GM04503 (cell line): ENCODE measurements at places on chromosomes 13 and 19.
A peak's percentile ranks its signal among the peaks of the same experiment; 100 is the strongest.

- no peak for DNase-seq
Measured at GRCh38 chr13:90968166-90968904, 379.2 kb upstream of the MIR17HG start.

DNA sequence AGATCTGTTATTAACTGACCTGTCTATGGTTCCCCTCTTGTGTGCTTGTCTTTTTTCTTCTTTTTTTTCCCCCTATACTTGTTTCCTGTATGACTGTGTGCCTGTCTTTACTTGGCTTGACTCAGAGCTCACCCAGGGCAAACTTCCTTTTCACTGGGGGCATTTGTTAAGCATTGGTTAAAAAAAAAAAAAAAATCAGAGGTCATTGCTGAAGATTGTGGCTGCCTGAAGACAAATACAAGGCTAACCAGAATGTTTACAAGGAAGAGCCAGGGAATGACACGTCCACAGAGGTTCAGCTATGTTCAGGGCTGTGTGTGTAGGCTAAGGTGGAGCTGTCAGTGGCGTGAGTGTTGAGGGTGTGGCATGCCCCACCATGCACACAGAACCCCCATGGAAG lies 47.1 kb downstream of the LNX2 start:
- DNase-seq = no peak

GRCh38 chr13:75357576-75358289 lies 124.2 kb downstream of the TBC1D4 start:
- DNase-seq = no peak

- DNase-seq = no peak
Measured at GRCh38 chr13:58018865-58019264, 387.3 kb downstream of the PCDH17 start.

DNA sequence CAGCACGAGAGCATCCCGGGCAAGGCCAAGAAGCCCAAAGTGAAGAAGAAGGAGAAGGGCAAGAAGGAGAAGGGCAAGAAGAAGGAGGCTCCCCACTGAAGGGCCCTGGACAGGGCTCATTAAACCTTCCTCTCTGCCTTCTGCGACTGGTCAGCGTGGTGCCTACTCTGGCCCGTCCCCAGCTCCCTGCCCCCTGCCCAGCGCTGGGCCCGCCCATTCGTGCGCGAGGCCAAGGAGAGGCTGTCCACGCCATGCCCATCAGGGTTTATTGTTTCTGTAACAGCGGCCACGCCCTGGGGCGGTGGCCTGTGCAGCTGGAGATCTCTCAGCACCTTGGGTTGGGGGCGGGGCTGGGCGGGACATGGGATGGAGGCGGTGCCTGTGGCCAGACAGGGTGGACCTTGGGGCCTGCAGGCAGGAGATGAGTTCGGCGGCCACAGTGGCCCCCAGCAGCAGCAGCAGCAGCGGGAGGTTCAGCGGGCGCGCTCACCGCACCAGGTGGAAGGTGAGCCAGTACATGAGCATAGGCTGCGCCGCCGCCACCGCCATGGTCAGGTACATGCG lies 897 bp downstream of the C19orf33 start:
- no peak for DNase-seq

DNA sequence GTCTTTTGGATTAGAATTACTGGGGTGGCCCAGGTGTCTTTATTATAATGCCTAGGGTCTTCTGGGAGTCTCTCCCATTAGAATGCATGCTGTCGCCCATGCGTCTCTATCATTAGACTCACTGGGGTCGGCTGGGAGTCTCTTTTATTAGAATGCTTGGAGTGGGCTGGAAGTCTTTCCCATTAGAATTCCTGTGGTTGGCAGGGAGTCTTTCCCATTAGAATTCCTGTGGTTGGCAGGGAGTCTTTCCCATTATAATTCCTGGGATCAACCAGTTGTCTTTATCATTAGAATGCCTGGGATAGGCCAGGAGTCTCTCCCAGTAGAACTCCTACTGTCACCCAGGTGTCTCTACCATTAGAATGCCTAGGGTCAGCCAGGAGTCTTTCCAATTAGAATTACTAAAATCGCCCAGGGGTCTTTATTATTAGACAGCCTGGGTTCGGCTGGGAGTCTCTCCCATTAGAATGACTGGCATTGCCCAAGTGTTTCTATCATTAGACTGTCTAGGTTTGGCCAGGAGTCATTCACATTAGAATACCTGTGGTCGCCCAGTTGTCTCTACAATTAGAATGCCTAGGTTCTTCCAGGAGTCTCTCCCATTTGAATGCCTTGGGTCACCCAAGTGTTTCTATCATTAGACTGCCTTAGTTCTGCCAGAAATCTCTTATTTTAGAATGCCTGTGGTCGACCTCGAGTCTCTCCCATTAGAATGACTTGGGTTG lies 1558.5 kb downstream of the UQCRFS1 start:
- no peak for DNase-seq

DNA sequence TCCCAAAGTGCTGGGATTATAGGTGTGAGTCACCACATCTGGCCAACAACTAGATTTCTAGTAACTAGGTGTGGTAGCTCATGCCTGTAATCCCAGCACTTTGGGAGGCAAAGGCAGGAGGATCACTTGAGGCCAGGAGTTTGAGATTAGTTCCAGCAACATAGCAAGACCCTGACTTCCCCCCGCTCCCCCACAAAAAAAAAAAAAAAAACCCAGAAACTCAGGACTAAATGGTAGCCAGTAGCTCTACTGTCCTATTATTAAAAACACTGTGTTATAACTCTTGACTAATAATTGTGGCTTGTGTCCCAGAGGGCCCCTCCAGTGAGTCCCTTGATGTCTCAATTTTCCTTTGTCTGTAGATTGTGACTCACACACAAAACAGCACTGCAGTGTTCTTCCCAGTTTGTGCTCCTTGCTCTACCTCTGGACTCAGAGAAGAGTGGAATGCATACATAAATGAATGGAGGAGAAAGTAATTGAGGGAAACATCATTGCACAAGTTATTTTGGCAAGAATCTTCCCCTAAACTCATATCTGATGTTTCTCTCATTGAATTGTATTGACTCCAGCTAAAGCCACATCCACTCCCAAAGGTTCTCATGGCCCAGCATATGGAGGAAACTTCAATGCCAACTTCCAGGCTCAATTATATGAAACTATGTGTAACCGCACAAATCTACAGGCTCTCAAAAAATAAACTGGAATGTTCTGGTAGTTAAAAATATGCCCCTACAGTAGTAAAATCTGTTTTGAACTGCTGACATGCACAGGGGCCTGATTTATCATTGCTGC lies 8.8 kb downstream of the TPT1 start:
- DNase-seq = peak; percentile 97

GRCh38 chr13:113636266-113636963 lies 21.6 kb downstream of the ATP4B start:
- DNase-seq = no peak
